Right lobe of liver (tissue), 6 donors: ENCODE measurements at places on chromosomes 6 and 20. TPM values are rescaled to one million over a fixed set of nuclear protein-coding genes. Genes with fewer than 3 reads are reported as not detected.

The CNR1 gene
- 0.14 TPM for total RNA-seq

The NNAT gene
- total RNA-seq = not detected

The OTOR gene
- total RNA-seq = not detected

DNA sequence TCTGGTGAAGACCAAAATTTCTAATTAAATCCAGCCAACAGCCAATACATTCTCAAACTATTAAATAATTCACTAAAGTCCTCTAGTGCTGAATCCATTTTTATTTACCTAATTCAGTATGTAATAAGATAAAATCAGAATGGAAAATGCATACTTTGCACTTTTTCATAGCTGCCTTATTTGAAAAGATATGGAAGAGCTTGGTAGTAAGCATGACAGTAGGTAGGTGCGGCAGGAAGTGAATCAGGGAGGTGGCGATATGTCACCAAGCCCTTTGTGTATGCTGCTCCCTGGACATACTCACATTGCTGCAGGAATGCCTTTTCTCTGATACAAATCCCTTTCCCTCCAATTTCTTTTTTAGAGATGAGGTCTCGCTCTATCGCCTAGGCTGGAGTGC is 10.2 kb upstream of the TGM3 start:
- no peak for DNase-seq

DNA sequence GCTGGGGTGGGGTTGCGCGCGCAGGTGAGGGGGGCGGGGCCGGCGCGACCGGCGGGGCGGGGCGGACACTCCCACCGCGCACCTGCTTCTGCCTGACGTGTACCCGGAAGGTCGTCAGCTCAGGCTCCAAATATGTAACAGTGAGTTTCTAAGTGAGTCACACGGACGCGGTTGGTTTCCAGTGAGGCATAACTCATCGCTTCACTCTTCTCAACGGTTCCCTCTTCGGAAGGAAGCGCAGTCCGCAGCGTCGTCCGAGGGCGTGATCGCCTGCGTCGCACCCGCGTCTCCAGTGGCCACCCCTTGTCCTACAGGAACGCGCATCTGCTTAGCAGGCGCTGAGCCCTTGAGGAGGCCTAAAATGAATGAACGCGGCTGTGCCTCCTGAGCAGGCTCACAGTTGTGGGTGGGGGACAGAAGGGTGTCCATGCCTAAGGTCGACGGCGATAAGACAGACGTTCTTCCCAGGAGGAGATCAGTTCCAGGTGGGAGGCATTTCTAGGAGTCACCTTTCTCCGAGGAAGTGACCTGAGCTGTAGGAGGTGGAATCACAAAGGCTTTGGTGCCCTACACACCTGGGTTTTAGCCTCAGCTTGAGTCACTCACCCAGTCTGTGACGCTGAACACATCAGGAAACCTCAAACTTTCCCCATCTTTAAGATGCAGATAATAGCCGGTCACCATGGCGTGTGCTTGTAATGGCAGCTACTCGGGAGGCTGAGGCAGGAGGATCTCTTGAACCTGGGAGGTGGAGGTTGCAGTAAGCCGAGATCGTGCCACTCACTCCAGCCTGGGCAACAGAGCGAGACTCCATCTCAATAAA is 50.9 kb upstream of the EZR start:
- DNase-seq = no peak

DNA sequence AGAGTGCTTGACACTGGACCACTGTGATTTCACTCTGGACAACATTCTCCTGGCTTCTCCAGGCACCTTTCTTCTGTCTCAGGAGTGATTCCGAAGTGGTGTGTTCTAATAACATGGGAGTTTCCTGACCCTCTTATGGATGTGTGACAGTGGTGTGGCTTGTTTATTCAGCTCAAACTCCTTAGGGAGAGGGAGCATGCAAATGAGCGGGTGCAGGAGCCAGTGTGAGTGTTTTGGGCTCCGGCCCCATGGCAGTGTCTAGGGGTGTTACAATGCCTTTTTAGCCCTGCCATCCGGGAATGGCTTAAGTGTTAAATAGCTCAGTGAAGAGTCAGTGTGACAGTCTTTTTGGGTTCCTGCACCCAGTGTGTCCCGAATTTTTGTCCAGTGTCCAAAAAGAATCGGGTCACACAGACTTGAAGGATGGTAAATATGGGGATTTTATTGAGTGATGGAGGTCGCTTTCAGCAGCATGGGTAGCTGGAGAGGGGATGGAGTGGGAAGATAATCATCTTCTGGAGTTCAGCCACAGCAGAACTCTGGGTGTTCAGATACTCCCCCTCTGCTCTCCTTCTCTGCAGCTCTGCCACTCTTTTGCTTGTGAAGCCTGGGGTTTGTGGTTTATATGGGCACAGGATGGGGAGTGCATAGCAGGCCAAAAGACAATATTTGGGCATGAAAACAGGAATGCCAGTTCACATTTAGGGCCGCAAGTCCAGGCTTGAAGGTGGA is 928.9 kb upstream of the CITED2 start:
- no peak for DNase-seq

The CRISP1 gene
- not detected for total RNA-seq

The SEL1L2 gene
- not detected for total RNA-seq

GRCh38 chr20:3763671-3764601 is 3.6 kb downstream of the ADISSP start:
- DNase-seq = no peak

- no peak for DNase-seq
These were observed 105.3 kb downstream of the EYA2 start for GRCh38 chr20:46999801-47000465.

- DNase-seq = no peak
These were observed 150.5 kb downstream of the SLC16A10 start for GRCh38 chr6:111237852-111238251.

The DDO gene
- total RNA-seq = 4.6 TPM

GRCh38 chr6:2508071-2508470 is 242.7 kb downstream of the MYLK4 start:
- DNase-seq = no peak

GRCh38 chr6:45679631-45680030 is 301.9 kb upstream of the SUPT3H start:
- DNase-seq = no peak

- no peak for DNase-seq
These were observed 11.2 kb downstream of the SPDEF start for GRCh38 chr6:34544776-34545471.

GRCh38 chr6:54533567-54533966 is 225.3 kb downstream of the TINAG start:
- no peak for DNase-seq

DNA sequence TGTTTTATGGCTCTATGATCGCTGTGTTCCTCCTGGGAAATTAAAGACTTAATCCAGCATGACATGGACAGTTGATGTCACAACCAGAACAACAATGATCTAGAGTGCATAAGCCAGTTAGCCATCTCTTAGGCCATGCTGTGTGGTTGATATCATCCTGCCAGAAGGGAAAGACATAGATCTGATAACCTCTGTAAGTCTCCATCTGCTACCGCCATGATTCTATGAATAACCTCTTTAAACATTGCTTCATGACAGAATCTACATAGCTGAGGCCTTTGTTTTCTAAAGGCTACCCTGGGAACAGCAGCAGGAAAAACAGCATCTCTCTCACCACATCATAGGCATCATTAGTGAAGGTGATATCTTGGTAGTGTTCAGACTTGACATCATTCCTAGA is 117.6 kb upstream of the PHACTR1 start:
- DNase-seq = no peak

- no peak for DNase-seq
These were observed 76.3 kb upstream of the PHACTR2 start for GRCh38 chr6:143601504-143601903.

The PDE7B gene
- 2.2 TPM for total RNA-seq

The STK4 gene
- total RNA-seq = 9.7 TPM

The BANF2 gene
- total RNA-seq = not detected

DNA sequence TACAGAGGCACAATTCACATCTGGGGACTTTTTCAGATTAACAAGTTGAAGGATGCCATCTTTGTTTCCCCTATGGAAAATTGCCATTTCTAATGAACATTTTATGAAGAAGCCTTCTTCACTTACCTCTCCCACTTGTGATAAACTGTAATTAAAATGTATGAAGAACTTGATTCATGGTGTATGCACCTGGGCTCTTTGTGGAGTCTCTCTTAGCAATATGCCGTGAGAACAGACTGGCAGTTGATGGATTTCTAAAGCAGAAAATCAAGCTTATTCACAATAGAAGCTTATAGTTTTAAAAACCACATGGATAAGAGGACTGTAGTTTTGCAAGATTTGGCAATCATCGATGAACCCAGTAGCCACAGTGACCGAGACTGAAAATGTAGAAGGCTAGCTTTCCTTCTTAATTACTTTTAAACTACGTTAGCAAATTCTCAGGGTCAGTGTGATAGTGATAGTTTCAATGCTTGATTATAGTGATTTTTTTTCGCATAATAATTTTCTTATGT is 270.6 kb downstream of the PRL start:
- no peak for DNase-seq

The EFCAB8 gene
- total RNA-seq = 0.17 TPM

GRCh38 chr20:61535536-61535935 is 283.5 kb downstream of the CDH4 start:
- no peak for DNase-seq

The BMP6 gene
- 1.8 TPM for total RNA-seq

DNA sequence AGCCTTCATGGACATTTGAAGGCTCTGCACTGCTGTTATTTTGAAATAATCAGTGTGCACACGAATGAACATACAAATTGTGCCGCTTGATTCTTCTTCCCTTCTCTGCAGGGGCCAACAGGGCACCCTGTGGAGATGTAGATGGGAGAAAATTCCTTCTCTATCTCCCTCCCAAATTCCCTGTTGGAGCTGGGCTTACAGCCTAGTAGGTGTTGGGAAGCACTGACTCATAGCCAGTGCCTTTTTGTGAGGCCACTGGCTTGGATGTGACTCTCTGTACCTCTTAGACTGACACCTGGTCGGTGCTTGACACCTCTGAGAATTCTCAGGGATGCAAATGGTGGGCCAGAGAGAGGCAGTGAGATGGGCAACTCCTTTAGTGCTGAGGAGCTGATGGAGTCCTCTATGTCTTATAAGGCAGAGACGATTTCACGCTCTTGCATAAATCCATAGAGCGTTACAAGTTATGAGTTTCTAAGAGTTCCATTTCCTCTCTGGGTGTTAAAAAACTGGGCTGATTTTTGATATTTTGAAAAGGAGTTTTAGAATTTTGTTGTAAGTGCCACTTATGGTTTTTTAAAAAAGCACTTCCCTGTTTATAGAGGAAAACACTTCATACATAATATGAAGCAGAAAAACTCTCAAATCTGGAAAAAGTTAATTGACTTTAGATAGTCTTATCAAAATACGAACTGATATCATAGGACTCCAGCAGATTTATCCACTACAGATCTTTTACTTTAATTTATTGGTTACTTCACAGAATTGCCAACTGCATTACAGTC is 89.8 kb upstream of the MAP3K7 start:
- no peak for DNase-seq

DNA sequence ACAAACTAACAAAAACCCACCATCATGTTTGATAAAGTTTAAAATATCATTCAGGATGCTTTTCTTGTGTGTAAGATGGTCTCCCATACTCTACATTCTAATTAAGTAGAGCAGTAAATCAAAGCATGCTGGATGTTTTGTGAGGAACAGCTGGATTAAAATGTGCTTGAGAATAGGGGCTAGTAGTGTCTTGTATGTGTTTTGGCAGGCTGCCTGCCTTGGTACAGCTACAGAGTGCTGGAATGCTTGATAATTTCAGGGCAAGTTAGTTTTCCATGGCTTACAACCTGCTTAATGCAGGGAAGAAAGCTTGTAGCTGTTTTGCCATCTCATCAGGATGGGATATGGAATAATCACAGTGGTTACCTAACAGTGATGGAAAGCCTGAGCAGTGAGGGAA is 636.6 kb upstream of the MMS22L start:
- DNase-seq = no peak

The GRIK2 gene
- total RNA-seq = not detected

The HMGCLL1 gene
- 0.31 TPM for total RNA-seq

GRCh38 chr6:120056085-120056484 is 706.5 kb upstream of the MAN1A1 start:
- DNase-seq = peak; percentile 11

DNA sequence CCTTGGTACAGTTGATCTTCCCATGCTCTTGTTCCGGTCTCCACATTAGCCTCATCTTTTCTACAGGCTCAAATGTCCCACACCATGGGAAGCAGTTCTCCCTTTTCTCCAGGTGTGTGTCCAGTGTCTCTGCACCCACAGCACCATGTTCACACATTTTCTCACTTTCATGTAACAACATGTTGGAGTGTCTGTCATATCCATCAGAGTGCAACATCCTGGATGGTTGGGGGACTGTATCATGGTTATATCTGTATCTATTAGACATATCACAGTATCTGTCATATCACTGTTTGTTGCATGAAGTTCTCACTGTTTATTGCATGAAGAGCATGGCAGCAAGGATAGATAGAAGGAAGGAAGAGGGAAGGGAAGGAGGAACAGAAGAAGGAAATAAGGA is 635.6 kb downstream of the EPM2A start:
- DNase-seq = no peak

The SLC22A16 gene
- total RNA-seq = 0.11 TPM

- DNase-seq = no peak
These were observed 47.8 kb downstream of the LHFPL5 start for GRCh38 chr6:35852994-35853393.

The PSORS1C2 gene
- not detected for total RNA-seq

GRCh38 chr20:25539742-25540672 is 45.3 kb downstream of the NINL start:
- peak; percentile 44 for DNase-seq
